ENCODE measurements at places on chromosomes 4 and X. TPM values are rescaled to one million over a fixed set of nuclear protein-coding genes. Genes with fewer than 3 reads are reported as not detected.

HTN1 gene
- not detected for total RNA-seq

RASL11B gene
- total RNA-seq = 0.30 TPM

TMEM144 gene
- total RNA-seq = 8.6 TPM

WDR17 gene
- total RNA-seq = 3.7 TPM

BEX1 gene
- total RNA-seq = 1.4 TPM

REELD1 gene
- 0.76 TPM for total RNA-seq

USP17L26 gene
- not detected for total RNA-seq

TENM3 gene
- 1.1 TPM for total RNA-seq

ZNF732 gene
- not detected for total RNA-seq

ADGRL3 gene
- total RNA-seq = 1.1 TPM

LUZP4 gene
- not detected for total RNA-seq

SMIM31 gene
- 0.11 TPM for total RNA-seq

HSD17B13 gene
- 2.5 TPM for total RNA-seq

CPXCR1 gene
- total RNA-seq = not detected

ASB5 gene
- total RNA-seq = not detected

TLL1 gene
- total RNA-seq = 2.3 TPM

SPANXB1 gene
- total RNA-seq = not detected

SEPSECS gene
- 19.3 TPM for total RNA-seq
